ENCODE measurements at places on chromosomes 16 and 17. TPM values are rescaled to one million over a fixed set of nuclear protein-coding genes. Genes with fewer than 3 reads are reported as not detected.

DNA sequence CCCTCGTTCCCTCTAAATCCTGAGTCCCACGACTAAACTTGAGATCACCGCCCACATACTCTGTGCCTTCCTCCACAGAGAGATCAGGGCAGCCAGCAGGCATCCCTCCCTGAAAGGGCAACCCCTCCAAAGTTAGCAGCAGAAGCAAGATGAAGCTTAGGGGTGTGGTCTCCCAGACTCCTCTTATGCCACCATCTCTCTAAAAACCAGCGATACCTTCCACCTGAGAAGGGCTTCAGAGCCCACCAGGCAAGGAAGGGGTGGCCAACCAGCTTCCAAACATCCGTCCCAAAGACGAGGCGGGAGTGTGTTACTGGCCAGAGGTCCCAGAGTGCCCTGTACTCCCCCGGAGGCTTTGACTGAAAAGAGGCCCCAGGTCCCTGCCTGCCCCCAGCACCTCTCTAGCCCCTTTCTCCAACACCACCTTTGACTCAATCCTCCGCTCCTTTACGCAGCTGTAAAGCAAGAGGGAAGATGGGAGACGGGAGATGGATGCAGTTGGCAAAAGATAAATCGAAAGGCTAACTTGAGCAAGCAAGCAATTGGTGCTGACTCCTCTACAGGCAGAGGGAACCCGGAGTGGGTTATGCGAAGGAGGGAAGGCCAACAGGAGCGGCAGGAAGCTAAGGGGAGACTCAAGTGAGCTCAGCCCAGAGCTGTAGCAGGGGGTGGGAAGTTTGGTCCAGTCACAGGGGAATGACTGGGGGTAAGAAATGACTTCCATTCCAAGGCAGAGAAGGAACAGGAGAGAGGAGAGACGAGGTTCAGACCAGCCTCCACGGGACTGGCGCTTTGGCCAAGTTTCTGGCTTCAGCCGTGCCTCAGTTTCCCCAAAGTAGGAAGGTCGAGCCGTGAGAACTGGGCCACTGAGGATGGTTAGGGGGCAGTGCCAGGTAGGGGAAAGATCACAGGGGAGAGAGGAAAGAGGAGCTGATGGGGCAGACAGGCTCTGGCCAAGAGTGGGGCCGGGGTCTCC lies 1.0 kb downstream of the ST3GAL2 start:
- DNase-seq = no peak

CHST4 gene
- total RNA-seq = not detected

RNF222 gene
- total RNA-seq = not detected

GINS2 gene
- 0.71 TPM for total RNA-seq

GRCh38 chr16:78574571-78574970 lies 475.1 kb downstream of the WWOX start:
- no peak for DNase-seq

- DNase-seq = no peak
Observed at GRCh38 chr16:85716022-85716679, 27.4 kb upstream of the GINS2 start.

DNA sequence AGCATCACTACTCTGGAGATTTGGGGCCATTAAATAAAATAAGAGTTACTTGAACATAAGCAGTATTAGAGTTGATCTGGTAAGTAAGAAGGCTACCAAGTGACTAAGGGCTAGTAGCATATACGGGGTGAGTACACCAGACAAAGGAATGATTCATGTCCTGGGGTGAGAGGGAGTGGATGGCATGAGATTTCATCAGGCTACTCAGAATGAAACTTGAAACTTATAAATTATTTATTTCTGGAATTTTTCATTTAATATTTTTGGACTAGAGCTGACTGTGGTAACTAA lies 2.3 kb downstream of the SLFN5 start:
- no peak for DNase-seq

DNA sequence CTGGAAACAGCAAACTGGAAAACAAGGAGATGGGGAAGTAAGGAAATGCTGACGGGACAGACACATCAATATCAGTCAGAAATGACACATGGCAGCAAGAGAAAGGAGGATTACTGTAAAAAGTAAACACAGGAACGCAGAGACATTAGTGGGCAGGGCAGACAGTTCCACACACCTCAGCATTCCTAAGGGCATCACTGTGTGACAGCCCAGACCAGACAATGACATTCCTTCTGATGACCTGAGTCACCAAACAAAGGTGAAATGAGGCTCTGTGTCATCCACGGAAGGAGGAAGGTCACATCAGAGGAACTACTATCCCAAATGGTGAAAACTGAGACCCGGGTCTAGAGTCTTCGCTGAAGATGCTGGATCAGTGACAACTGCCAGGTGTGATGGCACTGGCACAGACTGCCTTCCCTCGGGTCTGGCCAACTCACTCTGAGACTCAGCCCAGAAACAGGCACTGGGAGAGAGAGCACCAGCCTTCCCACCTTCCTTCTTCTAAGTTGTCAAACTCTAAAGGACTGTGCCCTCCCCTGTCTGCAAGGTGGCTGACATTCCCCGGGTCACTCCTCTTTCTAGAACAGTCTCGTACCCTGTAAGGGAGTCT lies 36.7 kb downstream of the TK2 start:
- peak; percentile 9 for DNase-seq

GGA3 gene
- total RNA-seq = 51.0 TPM

DNA sequence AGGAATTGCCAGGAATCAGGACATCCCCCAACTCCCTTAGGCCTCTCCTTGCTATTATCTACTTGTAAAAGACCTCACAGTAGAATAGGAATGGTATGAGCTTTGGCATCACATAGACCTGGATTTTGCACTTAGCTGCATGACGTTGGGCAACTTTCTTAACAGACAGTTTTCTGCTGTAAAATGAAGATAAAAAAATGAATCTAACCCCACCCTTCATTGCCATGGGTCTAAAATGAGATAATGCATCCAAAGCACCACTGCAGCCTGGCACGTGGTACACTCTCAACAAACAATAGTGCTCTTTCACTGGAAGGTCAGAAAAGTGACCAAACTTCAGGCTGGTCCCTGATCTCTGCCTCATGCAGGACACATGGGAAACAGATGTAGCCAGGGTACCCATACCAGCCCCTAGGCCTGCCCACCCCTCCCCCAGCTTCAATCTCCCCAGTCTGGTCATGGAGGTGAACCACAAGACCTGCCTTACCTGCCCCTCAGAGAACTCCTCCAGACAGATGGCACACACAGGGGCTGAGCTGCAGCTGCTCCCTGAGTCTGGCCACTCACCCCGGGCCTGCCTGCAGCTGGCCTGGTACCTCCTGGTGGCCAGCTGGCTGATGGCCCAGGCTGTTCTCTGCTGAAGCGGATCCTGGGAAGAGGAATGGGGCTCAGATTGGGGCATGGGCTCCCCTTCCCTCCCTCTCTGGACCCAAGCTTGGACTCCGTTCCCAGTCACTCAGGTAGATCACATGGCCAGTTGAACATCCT lies 8.5 kb upstream of the SUPT4H1 start:
- DNase-seq = no peak

GRCh38 chr16:31215287-31216162 lies 1.4 kb downstream of the PYDC1 start:
- DNase-seq = peak; percentile 73

- DNase-seq = peak; percentile 79
Observed at GRCh38 chr17:19978209-19978802, 678 bp upstream of the AKAP10 start.

ATP6V0D1 gene
- 62.0 TPM for total RNA-seq

DNA sequence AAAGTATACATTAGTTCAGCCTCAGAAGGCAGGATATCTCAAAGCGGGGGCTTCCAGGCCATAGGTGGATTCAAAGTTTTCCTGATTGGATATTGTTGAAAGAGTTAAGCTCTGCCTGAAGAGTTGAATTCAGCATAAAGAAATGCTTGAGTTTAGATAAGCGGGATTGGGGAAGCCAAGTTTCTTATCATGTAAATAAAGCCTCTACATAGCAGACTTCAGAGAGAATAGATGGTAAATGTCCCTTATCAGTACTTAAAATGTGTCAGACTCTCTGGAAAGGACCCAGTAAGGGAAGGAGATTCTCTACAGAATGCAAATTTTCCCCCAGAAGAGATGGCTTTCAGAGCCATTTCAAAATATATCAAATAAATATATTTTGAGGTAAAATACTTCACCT lies 423.5 kb downstream of the SHISA9 start:
- no peak for DNase-seq

RAMP2 gene
- total RNA-seq = 27.1 TPM

DNA sequence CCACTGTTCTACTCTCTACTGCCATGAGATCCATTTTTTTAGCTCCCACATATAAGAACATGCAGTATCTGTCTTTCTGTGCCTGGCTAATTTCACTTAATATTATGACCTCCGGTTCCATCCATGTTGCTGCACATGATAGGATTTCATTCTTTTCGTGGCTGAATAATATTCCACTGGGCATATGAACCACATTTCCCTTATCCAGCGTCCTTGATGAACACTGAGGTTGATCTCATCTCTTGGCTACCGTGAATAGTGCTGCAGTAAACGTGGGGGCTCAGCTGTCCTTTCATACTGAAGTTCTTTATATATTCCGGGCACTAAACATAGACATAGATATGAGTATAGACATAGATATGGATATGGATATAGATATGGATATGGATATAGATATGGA lies 109.3 kb upstream of the TNRC6C start:
- no peak for DNase-seq

NAT9 gene
- 44.5 TPM for total RNA-seq

- no peak for DNase-seq
Observed at GRCh38 chr16:27281243-27281642, 12.7 kb upstream of the NSMCE1 start.

PRDM7 gene
- not detected for total RNA-seq

DNA sequence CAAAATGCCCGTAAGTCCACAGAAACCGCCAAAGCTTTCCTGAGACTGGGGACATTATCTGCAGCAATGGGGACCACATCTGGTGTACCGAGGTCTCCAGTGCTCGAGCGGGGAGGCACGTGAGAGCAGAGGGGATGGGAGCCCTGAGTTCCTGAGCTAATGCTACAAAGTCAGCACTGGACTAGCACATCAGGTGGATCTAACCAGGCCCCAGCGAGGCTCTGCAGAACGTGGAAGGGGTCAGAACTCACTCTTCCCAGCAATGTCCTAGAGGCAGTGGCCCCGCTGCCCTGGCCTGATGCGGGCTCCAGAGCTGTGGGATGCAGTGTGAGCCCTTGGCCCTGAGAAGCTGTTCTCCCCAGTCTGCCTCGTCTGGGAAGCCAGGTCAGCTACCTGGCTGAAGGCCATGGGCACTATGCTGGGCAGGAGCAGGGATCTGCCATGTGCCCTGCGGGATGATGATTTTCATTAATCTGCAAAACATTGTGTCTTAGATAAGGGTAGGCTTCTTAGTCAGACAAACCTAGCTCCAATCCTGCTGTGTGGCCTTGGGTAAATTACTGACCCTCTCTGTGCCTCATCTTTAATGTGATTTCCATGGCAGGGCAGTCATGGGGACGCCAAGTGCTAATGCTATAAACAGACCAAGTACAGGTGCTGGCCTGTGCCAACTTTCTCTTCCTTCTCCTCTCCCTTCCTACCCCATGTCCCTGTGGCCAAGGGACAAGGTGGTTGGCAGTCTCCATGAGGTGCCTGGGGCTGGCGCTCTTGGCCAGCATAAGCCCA lies 40.1 kb upstream of the SLC38A10 start:
- peak; percentile 35 for DNase-seq

- DNase-seq = no peak
Observed at GRCh38 chr17:75319904-75320691, 30.9 kb upstream of the SLC25A19 start.

- peak; percentile 75 for DNase-seq
Observed at GRCh38 chr16:29820730-29821642, 724 bp downstream of the MVP start.

HOXB3 gene
- 62.9 TPM for total RNA-seq

DNA sequence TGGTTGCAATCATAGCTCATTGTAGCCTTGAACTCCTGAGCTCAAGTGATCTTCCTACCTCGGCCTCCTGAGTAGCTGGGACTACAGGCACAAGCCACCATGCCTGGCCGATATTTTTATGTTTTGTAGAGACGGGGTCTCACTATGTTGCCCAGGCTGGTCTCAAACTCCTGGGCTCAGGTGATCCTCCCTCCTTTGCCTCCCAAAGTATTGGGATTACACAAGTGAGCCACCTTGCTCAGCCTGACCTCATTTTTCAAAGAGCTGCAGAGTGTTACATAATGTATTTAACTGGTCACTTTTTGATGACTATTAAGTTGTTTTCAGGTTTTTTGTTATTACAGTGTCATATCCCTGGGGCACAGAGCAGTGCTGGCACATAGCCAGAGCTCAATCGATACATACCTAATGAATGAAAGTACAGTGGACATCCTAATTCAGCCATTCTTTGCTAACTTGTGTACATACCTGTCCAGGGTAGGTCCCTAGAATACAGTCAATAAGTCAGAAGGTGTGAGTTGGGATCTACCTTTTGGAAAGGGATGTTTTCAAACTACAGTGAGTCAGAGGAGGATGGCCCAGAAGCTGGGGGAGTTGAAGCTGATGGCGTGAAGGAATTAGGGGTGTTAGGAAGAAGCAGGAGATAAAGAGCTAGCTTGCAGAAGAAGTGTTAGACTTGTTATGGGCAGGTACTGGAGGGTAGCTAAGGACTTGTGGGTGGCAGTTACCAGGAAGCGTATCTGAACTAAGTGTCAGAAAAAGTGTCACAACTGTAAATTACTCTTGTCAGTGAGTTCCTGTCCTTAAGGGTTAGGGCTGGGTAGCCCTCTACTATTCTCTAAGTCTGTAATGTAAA lies 20.1 kb upstream of the CYLD start:
- no peak for DNase-seq

DNA sequence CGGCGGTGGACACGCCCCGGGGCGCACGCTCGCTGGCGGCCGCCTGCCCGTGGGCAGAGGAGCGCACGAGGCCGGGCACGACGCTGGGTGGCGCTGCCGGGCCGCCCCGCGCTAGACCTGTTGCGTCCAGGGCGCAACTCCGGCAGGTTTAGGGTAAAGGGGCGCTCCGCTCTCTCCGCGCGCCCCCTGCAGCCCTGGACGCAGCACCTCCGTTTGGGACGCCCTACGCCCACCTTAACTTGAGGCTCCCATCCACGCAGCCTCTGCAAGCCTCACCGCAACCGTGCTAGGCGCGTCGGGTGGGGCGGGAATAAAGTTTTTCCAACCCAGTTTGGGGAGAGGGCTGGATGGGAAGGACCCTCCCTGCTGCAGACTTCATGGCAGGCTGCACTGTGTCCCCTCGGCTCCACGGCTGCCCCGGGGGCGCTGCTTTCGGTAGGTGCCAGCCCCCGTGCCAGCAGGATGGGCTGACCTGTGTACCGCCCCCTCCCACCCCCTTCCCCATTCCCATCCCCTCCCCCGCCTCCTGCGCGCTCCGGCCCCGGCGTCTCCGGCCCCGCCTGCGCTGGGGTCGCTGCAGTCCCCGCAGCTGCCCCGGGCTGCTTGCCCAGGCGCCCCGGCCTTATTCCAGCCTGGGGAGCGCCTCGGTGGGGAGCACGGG lies at the start of gene SYT17:
TSS of gene SYT17 (plus strand) at position 531 of the 661 bp plus-strand sequence. CDS start 407 bp downstream, outside the sequence.
- DNase-seq = peak; percentile 81

KREMEN2 gene
- not detected for total RNA-seq
